Subcutaneous adipose tissue (tissue), 4 donors: ENCODE measurements at places on chromosomes 16 and 17. TPM values are rescaled to one million over a fixed set of nuclear protein-coding genes. Genes with fewer than 3 reads are reported as not detected.

The TRPV3 gene
- total RNA-seq: 1.2 TPM

The OR3A2 gene
- not detected for total RNA-seq

The ELAC2 gene
- total RNA-seq: 63.6 TPM

The CTF1 gene
- 0.85 TPM for total RNA-seq

The SLC52A1 gene
- total RNA-seq: not detected

The PERCC1 gene
- not detected for total RNA-seq

The FGF11 gene
- 1.2 TPM for total RNA-seq

The PTGES3L gene
- not detected for total RNA-seq

The SCIMP gene
- total RNA-seq: 17.0 TPM

The ZACN gene
- total RNA-seq: not detected

The SLFN13 gene
- total RNA-seq: 9.6 TPM

The TBX2 gene
- 2.9 TPM for total RNA-seq

The GLIS2 gene
- 2.1 TPM for total RNA-seq

The LRRC75A gene
- total RNA-seq: 2.9 TPM

The PARD6A gene
- total RNA-seq: 4.9 TPM

The KRT39 gene
- total RNA-seq: not detected

The MT1M gene
- 485 TPM for total RNA-seq

The WWP2 gene
- total RNA-seq: 40.9 TPM

The GRB7 gene
- not detected for total RNA-seq

The G6PC1 gene
- not detected for total RNA-seq

The ATP2C2 gene
- not detected for total RNA-seq

The DNAH17 gene
- not detected for total RNA-seq

The SLFN12L gene
- total RNA-seq: 3.4 TPM

The KRT12 gene
- not detected for total RNA-seq

The ZFP1 gene
- total RNA-seq: 7.7 TPM

The ASPHD1 gene
- total RNA-seq: 3.7 TPM

The FKBP10 gene
- 34.8 TPM for total RNA-seq

The TNFAIP1 gene
- total RNA-seq: 20.3 TPM

The ATP1B2 gene
- total RNA-seq: not detected

The ZNF423 gene
- 20.2 TPM for total RNA-seq

The TMEM170A gene
- total RNA-seq: 17.1 TPM

The KRTAP9-8 gene
- not detected for total RNA-seq

The CFAP97D1 gene
- not detected for total RNA-seq
